HCT116 (cell line): ENCODE measurements at places on chromosomes 12 and 14. TPM values are rescaled to one million over a fixed set of nuclear protein-coding genes. Genes with fewer than 3 reads are reported as not detected.
A peak's percentile ranks its signal among the peaks of the same experiment; 100 is the strongest.

CMTM5 gene
- not detected for total RNA-seq

OR6C2 gene
- not detected for total RNA-seq

ITGB7 gene
- total RNA-seq, result 1.9 TPM

WNT1 gene
- total RNA-seq, result not detected

TCL1A gene
- total RNA-seq, result 0.30 TPM

GRCh38 chr14:63375769-63376168 lies 57.0 kb upstream of the GPHB5 start:
- H3K27me3 ChIP-seq, result no peaks in the 10 kb centered on the region
- H3K4me1 ChIP-seq, result no peaks in the 10 kb centered on the region
- no peaks in the 10 kb centered on the region; the same call in 1 of the 2 replicates for H3K36me3 ChIP-seq
- DNase-seq, result no peak

DNA sequence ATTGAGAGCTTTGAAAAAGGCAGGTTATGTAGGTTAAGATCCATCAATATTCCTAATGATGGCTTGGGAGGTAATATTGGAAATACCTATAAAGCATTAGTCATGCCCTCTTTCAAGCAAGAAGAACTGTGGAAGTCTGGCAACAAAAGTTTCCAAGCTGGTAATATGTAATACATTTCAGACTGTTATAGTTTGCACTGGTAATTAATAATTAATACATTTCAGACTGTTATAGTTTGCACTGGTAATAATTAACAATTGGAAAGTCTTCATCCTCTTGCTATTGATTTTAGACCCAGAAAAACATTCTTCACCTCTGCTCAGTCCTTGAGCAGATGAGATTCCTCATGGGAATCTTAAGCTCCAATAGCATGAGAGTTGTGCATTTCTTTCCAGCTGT lies 29.0 kb upstream of the WDR89 start:
- no peak overlapping the region for H3K4me3 ChIP-seq
- no peaks in the 10 kb centered on the region for H3K36me3 ChIP-seq
- DNase-seq, result no peak
- H3K27me3 ChIP-seq, result no peaks in the 10 kb centered on the region
- no peak overlapping the region for H3K27ac ChIP-seq
- peaks cover 6% of the 10 kb centered on the region for H3K4me1 ChIP-seq

- H3K27me3 ChIP-seq, result no peaks in the 10 kb centered on the region
- H3K4me3 ChIP-seq, result peak overlapping the region; percentile 88
- DNase-seq, result no peak
- H3K4me1 ChIP-seq, result peaks cover 4% of the 10 kb centered on the region; the same call in 1 of the 2 replicates
These were observed 1.9 kb downstream of the ATP6V0A2 start for GRCh38 chr12:123713823-123714585.

DNA sequence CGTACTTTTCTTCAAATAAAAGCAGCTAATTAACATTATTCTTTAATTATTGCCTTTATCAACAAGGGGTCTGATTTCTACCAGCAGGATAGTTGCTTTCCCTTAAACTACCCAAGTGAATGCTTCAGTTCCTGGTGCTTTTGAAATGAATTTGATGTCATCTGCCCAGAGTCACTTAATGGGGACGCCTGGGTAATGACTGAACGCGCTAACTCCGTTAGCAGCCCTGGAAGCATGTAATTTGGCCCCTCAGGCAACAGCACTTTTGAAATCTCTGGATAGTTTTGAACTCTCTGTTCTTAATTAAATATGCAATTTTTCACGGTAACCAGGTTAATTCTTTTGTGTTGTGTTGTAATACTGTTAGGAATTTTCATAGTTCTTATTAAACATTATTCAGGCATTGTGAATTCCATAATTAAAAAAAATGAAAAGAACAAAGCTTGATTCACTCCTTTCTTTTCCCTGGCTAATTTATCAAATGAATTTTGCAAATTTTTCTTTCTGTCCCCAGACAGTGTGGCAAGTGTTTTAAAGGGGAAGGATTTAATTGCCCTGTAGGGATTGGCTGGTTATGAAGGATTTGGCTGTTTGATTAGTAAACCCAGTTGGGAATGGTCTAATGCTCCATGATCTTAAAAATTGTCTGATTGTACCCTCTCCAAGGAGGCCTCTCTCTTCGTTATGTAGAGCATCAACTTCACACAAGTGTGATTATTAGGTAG lies 137.5 kb upstream of the MYL2 start:
- no peaks in the 10 kb centered on the region for H3K4me1 ChIP-seq
- H3K27me3 ChIP-seq, result no peaks in the 10 kb centered on the region
- H3K27ac ChIP-seq, result no peak overlapping the region
- no peaks in the 10 kb centered on the region for H3K36me3 ChIP-seq
- no peak overlapping the region for H3K4me3 ChIP-seq
- DNase-seq, result no peak

DNA sequence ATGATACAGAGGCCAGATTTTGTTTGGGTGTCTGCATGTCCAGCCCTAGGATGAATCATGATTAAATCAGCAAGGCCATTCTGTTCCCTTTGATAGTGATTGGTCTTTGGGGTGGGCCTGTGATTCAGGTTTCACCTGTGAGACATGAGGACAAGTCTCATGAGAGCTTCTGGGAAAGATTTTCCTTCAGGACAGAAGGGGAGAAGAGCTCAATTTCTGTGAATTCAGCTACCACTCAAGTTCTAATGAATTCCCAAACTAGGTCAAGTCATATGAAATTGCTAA lies 73.4 kb downstream of the ZNF664 start:
- no peak overlapping the region for H3K4me3 ChIP-seq
- H3K27ac ChIP-seq, result no peak overlapping the region
- H3K36me3 ChIP-seq, result no peaks in the 10 kb centered on the region
- no peaks in the 10 kb centered on the region for H3K4me1 ChIP-seq
- no peaks in the 10 kb centered on the region for H3K27me3 ChIP-seq

DNA sequence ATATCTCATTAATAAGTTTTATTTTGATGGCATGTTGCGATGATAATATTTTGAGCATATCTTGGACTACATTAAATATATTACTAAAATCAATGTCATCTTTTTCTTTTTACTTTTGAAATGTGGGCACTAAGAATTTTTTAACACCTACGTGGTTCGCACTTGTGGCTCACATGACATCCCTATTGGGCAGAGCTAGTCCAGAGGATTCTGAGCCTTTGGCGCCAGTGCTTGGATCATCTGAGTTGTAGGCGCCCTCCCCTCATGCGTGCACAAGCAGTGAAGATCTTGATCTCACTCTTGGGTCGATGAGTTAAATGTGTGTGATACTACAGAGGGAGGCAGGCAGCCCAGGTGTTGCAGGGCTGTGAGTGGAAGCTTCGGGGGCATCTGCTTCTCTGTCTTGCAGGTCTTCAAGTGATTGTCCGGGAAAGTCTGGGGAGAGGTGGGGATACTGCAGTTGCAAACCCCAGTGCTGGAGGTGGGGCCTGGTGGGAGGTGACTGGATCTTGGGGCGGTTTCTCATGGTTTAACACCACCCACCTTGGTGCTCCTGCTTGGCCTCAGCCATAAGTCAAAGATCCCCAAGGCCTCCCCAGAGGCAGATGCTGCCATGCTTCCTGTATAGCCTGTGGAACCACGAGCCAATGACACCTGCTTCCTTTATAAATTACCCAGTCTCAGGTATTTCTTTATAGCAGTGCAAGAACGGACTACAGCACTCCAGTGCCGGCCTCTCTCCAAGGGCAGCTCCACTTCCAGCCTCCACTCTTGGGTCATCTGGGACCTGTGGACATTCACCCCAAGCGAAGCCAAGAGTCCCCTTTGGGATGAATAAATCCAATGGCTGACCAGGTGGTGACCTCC lies 46.1 kb upstream of the PPP2R5C start:
- H3K36me3 ChIP-seq, result no peaks in the 10 kb centered on the region
- H3K4me1 ChIP-seq, result peaks cover 3% of the 10 kb centered on the region
- H3K27me3 ChIP-seq, result no peaks in the 10 kb centered on the region
- H3K4me3 ChIP-seq, result no peak overlapping the region
- no peak overlapping the region for H3K27ac ChIP-seq
- DNase-seq, result no peak

- no peaks in the 10 kb centered on the region for H3K36me3 ChIP-seq
- H3K27me3 ChIP-seq, result no peaks in the 10 kb centered on the region
- H3K4me3 ChIP-seq, result peak overlapping the region; percentile 69; the same call in 1 of the 2 replicates
These were observed 39.5 kb downstream of the BEGAIN start for GRCh38 chr14:100547633-100548294.

GRCh38 chr14:95541346-95541745 lies 6.5 kb downstream of the GLRX5 start:
- H3K4me1 ChIP-seq, result peaks cover 13% of the 10 kb centered on the region
- no peak overlapping the region for H3K27ac ChIP-seq
- no peak for DNase-seq
- no peak overlapping the region for H3K4me3 ChIP-seq

DNA sequence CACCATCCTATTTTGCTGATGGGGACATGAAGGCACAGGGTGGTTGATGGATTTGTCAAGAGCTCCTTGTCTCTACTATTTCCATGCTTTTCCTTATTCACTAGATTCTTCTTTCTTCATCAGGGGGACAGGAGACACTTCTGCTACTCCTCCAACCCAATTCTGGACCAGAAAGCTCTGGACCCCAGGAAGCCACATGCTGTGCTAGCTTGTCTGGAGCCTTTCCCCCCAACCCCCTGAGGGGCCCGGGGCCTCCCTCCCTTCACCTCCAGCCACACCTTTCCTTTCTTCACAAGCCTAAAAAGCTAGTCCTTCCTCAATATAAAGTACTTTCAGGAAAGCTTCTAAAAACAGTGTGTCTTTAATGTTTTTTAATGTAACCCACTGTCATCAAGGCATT lies 75.1 kb upstream of the CAPRIN2 start:
- H3K4me1 ChIP-seq, result no peaks in the 10 kb centered on the region
- no peaks in the 10 kb centered on the region for H3K27me3 ChIP-seq
- DNase-seq, result no peak

DNA sequence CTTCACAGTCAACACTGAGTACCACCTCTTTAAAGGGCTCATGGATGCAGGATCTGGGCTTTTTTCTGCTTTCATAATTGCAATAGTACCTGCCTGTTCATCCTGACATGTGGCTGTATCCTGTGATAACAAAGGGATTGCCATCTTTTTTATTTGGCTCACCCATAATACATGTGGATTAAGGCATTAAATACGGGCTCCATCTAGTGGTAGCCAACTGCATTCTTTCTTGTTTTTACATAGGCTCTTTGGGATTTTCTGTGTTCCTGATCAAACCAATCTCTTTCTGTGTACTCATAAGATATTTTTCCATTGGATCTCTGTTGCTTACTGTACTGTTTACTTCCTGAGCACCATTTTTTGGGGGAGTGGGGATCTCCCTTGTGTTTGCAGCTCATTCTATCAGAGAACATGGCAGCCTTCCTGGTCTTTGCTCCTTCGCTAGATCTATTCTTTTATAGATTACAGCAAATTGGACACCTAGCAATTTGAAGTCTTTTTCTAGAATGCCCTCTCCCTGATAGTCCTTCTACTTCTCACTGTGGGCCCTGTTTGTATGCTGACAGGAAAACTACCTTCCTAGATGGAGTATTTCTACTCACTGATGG lies 723.4 kb upstream of the MDGA2 start:
- no peak overlapping the region for H3K4me3 ChIP-seq
- no peaks in the 10 kb centered on the region for H3K27me3 ChIP-seq
- H3K36me3 ChIP-seq, result no peaks in the 10 kb centered on the region
- DNase-seq, result peak; percentile 33
- no peak overlapping the region for H3K27ac ChIP-seq

GRCh38 chr14:58817846-58818245 lies 180.1 kb downstream of the DACT1 start:
- no peak overlapping the region for H3K4me3 ChIP-seq
- H3K4me1 ChIP-seq, result no peaks in the 10 kb centered on the region
- H3K27me3 ChIP-seq, result no peaks in the 10 kb centered on the region
- H3K36me3 ChIP-seq, result no peaks in the 10 kb centered on the region
- DNase-seq, result no peak
